ENCODE measurements at places on chromosomes 7 and 10.

DNA sequence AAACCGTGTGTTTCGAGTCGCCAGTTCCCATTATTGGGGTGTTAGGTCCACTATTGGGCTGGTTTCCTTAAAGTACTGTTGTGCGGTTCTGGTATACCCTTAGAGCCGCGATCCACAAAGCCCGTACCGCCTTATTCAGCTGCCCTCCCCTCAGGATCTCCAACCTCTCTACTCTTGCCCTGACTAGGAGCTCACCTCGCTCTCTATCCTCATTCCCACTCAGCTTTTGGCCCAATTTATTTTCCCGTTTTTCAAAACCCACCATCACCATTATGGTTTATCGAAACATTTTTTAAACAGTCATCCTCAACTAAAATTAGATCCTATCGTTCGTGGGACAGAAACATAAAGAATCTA lies 461 bp upstream of the ETV1 start:
- no peak for DNase-seq

DNA sequence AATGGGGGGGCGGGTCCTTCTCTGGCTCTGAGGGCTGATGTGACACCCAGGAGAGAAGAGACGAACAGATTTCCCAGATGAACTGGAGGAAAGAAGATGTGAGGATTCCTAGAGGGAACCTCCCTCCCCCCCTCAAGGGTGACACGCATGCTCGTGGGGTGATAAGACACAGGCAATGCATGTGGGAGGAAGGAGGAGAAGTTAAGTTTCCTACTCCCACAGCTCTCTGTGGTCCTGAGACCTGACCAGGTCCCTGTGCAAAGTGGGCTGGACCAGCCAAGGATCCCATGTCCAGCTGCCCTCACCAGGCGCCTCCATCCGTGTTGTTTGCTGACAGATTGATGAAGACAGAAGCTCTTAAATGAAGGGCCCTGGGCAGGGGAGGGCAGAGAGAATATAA lies 112.6 kb downstream of the SH3PXD2A start:
- no peak for DNase-seq

GRCh38 chr7:105267244-105267643 lies 121.5 kb downstream of the SRPK2 start:
- DNase-seq, result no peak

DNA sequence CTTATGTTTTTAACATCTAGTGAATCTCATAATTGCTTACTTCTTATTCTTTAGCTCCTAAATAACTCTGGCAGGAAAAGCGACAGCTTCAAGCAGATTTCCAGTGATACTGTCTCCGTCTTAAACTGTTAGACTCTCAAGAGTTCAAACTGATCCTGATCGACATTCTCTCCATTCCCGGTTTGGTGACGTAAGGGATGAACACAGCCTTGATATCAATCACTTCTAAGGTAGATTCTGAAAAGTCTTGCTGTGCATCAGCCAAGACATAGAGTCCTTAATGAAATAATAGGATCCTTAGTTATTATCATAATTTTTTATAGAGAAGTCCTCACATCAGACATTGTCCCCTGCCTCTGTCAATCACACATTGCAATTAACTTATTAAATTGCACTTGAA lies 534.6 kb downstream of the TFEC start:
- no peak for DNase-seq

GRCh38 chr10:23459308-23459939 lies 20.5 kb downstream of the OTUD1 start:
- DNase-seq, result no peak

DNA sequence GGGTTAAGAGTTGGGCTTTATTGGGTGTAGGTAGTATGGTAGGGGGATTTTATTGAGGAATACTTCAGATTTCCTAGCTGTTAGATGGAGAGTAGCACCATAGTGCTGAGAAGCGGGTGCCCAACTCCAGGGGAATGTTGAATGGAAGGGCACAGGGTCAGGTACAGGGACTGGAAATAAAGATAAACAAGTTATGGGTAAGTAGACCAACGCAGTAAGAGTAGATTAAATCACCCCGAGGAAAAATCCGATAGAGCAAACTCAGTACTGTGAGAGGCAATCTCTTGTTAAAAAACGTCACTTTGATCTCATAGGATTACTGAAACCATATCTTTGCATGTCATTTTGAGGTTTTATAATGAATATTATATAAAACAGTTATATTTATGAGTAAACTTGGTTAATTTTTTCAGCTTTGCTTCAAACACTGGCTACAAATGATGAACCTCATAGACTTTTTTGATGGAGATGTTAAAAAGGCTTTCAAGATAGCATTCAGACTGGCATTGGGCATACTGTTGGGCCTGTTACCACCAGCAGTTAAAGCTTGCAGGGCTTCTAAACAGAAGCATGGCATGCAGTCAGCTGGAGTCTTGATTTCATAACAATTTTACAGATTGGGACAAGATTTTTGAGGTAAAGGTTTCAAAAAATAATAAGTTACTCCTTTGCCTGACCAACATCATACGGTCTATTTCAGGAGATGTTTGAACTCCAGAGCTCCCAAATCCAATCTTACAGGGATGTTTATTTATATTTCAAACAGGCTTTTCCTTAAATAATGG lies 7.1 kb downstream of the AHR start:
- no peak for DNase-seq

DNA sequence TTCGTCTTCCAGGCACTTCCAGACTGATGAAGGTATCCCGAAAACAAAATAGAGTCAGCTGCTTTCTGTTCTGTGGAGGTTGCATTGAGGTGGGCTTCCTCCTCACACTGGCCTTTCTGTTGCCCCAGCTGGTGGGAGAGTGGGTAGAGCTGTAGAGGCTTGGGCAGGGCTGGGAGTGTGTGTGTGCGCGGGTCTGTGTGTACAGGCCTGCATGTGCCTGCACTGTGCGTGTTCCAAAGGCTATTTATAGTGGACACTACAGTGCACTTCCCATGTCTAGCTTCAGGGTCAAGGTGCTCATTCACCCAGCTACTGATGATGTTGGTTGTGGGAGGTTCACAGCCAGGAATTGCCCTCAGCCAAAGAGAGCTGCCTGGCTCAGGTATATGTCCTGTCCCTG lies 260.1 kb upstream of the HABP2 start:
- no peak for DNase-seq

- DNase-seq, result no peak
Observed at GRCh38 chr10:93290661-93291354, 191.3 kb downstream of the MYOF start.
